Stimulated activated CD4-positive, alpha-beta T cell treated with anti-CD3 and anti-CD28 coated beads, Interleukin-4, amount 100 ng/mL, for 1 hour (primary cell): ENCODE measurements at places on chromosomes 3 and 15.

- no peak for DNase-seq
Observed at GRCh38 chr3:97938444-97938843, 33.8 kb downstream of the RIOX2 start.

DNA sequence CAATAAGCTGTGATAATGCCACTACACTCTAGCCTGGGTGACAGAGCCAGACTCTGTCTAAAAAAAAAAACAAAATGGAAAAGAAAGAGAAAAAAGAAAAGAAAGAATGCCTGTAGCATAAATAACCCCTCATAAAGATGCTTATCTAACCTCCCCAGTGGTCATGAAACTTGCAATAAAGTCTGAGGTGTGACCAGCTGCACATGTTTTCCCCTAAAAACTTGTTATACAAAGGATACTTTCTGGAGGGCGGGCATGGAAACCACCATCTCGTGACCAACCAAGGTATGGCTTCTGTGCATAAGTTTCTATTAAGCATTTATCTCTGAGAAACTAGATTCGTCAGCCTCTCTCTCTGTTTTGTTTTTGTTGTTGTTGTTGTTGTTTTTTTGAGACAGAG lies 21.8 kb downstream of the CCDC32 start:
- no peak for DNase-seq

- no peak for DNase-seq
Observed at GRCh38 chr3:26381411-26381810, 241.2 kb upstream of the LRRC3B start.

DNA sequence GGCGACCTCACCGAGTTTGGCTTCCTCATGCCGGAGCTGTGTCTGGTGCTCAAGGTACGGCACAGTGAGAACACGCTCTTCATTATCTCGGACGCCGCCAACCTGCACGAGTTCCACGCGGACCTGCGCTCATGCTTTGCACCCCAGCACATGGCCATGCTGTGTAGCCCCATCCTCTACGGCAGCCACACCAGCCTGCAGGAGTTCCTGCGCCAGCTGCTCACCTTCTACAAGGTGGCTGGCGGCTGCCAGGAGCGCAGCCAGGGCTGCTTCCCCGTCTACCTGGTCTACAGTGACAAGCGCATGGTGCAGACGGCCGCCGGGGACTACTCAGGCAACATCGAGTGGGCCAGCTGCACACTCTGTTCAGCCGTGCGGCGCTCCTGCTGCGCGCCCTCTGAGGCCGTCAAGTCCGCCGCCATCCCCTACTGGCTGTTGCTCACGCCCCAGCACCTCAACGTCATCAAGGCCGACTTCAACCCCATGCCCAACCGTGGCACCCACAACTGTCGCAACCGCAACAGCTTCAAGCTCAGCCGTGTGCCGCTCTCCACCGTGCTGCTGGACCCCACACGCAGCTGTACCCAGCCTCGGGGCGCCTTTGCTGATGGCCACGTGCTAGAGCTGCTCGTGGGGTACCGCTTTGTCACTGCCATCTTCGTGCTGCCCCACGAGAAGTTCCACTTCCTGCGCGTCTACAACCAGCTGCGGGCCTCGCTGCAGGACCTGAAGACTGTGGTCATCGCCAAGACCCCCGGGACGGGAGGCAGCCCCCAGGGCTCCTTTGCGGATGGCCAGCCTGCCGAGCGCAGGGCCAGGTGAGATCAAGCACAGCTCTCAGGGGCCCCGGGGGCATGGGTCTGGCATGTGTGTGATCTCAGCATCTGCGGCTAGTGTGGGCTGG lies 7.1 kb upstream of the STAB1 start:
- DNase-seq = no peak

DNA sequence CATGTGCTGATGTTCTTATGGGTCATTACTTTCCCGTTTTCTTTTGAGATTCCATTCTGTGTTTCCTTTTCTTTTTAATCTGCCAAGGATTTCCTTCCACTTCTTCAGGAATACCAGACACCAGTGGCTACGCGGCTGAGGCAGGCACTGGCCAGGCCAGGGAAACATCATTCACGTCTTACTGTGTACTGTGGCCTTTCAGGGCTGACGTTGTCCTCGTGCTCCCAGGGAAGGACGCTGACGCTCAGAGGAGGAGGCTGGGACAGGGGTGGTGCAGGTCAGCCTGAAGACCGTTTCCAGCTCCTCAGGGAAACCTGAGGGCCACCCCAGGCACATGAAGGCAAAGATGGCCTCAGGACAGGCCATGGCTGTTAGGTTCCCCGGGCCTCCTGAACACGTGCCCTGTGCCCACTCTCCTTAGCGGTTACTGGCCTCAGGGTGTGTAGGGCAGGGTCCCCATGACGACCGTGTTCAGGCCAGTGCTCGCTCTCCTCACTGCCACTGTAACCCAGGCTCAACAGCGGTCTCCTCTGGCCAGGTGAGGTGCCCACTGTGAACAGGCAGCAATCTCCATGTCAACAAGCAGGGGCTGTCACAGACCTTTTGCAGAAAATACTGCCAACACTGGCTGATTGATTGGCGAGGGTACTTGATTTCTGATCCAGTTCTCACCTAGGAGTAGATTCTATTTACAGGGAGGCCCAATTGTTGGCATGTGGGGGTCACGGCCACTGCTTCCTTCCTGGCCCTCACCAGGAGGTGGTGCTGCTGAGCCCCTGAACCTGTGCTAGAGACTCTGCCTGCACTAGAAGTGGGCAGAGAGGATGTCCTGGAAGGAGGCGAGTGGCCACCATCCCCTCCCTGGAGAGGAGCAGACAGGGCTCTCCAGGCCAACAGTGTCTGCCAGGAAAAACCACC lies 169.5 kb downstream of the ATP10A start:
- DNase-seq = peak; percentile 44

DNA sequence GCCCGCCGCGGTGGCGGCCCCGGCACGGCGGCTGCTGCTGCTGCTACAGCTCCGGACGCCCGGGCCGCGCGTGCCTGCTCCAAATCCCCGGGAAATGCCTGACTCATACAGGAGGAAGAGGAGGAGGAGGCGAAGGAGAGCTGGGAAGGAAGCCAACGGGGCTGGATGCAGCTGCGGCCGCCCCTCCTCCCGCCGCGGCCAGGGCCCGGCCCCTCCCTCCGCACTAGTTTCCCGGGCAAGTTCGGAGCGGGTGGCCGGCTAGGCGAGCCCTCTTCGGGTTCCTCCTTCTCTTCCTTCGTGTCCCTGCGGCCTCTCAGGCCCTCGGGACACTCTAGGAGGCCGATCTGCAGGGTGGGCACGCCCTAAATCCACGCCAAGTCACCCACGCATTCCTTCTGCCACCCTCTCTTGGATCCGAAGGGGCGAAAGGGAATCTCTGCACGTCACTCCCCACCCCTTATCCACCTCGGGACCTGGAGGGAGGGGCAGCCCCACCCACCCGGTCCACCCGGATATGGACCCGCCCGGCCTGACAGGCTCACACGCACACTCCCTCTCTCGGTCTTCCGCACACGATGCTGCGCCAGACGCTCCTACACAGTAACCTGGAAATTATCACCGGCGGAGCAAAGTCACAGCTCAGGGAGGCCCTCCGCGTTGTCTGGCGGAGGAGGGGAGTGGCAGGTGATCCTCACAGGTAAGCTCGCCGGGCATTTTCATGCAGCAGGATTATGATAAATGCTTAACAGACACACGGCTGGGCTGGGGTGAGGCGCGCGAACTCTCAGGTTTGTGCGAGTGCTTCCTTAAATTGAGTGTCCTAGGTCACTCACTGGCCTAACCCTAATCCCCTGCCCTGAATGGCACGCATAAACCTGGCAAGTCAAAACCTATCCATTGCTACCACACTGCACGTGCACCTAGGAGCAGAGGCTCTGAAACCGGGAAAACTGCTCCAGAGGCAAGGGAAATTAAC lies at the start of the genes OSBPL10 and ZNF860:
TSS of gene OSBPL10 (minus strand) at position 57 of the 976 bp plus-strand sequence. CDS start 83 bp downstream, outside the sequence.
TSS of gene ZNF860 (plus strand) at position 545 of the 976 bp plus-strand sequence. CDS start 7,330 bp downstream, outside the sequence.
- peak; percentile 37 for DNase-seq

- no peak for DNase-seq
Observed at GRCh38 chr3:171189394-171190080, 163.0 kb upstream of the SLC2A2 start.

DNA sequence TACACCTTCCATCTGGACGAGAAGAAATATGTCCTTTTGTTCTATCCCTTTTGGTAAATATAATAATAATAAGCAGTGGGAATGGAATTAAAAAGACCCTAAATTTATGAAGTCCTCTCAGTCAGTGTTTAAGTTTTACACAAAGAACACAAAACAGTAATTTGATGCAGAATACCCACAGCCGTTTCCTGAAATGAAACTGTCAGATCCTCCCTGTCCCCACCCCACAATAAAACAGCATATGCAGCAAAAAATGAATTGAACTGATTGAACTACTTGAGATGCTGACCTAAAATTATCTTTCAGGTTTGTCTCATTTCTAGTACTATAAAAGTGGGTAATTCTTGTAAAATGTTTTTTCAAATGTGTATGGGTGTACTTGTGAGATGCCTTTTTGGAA lies 2.2 kb upstream of the LRIG1 start:
- no peak for DNase-seq

DNA sequence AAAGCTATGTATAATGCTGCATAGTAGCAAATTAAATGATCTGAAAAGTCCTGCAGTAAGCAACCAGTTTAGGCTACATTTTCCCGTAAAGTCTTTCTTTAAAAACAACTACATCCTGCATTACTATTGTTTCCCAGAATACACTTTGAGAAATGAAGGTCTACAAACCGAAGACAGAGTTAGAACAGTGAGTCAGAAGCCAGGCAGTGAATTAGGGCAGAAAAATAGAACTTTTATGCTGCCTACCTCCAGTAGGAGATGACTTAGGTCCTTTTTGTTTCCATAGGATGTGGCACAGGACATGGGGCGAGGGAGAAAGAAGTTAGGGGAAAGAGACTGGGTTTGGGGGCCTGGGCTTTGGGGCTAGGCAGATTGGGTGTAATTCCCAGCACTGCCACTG lies 127.3 kb downstream of the PPM1L start:
- DNase-seq = no peak

GRCh38 chr3:136658946-136659682 lies 93.1 kb downstream of the STAG1 start:
- DNase-seq = no peak

DNA sequence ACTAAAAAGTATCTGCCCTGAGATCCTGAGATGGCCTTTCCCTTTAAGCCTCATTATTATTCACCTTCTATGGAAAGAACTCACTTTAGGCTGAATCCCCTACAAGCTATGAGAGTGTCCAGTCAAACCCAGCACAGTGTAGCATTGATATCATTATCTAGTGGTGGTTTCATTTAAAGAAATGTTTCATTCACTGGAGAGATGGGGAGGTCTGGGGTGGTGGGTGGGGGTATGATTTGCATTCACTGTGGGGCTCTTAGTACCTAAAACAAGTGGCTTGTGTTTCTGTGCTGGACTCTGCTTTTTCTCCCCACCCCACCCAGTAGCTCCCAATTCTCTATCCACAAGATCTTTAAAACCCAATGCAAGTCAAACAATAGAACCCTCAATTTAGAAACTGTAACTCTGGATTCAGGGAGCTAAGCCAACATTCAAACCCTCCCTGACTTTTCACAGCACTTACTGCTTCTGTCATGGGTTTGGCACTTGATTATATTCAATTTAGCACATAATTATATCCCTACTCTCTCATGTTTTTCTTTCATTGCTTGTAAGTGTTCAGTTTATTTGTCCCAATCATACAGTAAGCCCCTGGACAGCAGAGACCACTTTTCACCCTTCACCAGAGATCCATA lies 310.5 kb upstream of the THBS1 start:
- no peak for DNase-seq

DNA sequence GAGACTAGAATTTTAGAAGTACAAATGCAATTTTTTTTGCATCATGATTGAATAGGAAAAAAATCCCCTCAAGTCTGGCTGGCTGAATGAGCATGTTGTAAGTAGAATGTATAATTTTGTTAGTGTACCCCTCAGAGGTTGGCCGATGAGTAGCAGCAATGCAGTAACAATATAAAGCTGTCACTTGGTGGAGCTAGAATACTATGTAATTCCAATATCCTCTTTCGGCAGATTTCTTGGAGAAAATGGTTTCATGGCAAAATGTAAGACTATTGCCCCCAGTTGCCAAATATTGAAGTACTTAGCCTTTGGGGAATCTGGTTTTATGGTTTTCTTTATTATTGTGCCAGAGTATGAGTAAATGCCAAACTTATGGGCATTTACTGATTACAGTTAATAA lies 39.8 kb upstream of the SGO1 start:
- DNase-seq = no peak

- no peak for DNase-seq
Observed at GRCh38 chr3:170352936-170353335, 4.6 kb upstream of the SKIL start.

GRCh38 chr3:21893242-21893641 lies 142.2 kb upstream of the ZNF385D start:
- no peak for DNase-seq

DNA sequence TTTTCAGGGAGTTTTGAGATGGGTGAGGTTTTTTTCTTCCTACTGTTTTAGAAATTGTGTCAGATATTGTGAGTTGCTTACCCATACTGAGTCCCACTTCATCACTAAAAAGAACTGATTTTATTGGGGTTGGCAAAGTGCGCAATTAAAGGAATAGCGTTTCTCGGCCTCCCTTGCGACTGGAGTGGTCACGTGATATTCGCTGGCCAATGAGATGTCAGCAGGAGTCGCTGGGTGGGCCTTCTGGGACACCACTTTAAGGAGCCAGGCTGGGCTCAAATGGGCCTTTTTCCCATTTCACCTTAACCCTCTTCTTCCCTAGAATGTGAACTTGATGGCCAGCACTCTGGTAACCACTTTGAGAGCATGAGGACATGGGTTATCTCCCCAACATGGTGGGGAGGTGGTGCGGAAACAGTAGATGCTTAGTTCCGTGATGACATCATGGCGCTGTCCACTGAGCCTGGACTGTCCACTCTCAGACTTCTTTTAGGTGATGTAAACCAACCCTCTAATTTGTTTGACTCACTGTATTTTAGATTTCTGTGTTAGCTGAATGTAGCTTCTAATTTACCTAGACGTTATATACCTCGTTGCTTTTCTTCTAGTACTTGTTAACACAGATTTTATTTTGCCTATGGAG lies 13.2 kb upstream of the IQCF5 start:
- DNase-seq = no peak

DNA sequence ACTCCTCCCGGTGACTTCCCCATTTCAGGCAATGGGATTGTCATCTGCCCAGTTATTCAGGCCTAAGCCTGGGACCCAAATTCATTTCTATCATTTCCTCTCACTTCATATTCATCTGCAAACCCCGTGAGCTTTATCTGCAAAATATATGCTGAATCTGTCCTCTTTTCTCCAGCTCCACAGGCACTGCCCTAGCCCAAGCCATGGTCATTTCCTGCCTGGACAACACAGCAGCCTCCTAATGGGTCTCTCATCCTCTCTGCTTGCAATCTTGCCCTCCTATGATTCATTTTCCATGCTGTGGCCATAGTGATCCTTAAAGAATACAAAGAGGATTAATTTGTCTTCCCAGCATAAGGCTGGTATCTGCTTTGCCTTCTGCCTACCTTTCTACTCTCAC lies 6.1 kb downstream of the RBP2 start:
- no peak for DNase-seq
